Aorta (tissue), 5 donors: ENCODE measurements at places on chromosomes 1 and 21. TPM values are rescaled to one million over a fixed set of nuclear protein-coding genes. Genes with fewer than 3 reads are reported as not detected.

DNA sequence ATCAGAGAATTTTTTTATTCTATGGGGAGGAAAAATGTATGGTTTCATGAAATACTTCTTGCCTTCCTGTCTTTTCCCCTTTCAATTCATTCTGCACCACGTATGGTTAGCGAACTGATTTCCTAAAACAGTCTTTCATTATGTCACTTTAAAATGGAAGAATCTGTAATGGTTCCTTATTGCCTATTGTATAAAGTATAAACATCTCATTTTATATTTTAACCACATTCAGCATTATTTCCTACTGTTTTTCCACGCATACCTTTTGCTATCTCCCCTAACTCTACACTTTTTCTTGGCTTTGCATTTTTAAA lies 232.3 kb upstream of the B3GALT2 start:
- H3K4me3 ChIP-seq = peak overlapping the region; percentile 58
- no peak overlapping the region for H3K27ac ChIP-seq

DNA sequence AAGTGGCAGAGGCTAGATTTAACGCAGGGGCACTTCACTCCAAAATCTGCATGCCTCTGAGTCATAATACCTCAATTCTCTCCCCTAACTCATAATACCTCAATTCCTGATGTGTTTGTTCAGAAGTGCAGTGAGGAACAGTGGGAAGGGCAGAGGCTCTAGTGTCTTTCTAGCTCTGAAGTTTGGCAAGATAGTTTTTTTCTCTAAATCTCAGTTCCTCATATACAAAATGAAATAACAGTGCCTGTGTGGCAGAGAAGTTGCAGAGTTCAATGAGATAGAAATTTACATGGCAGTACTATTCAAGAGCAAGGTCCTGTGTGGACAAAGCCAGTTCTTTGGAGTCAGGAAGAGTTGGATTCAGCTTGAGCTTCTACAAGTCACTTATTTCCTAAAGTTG lies 9.8 kb downstream of the JUN start:
- no peak overlapping the region for H3K4me3 ChIP-seq
- DNase-seq = no peak
- H3K36me3 ChIP-seq = no peaks in the 10 kb centered on the region
- peaks cover 3% of the 10 kb centered on the region for H3K4me1 ChIP-seq
- peak overlapping the region; percentile 51 for H3K27ac ChIP-seq
- H3K27me3 ChIP-seq = no peaks in the 10 kb centered on the region

- H3K4me3 ChIP-seq = no peak overlapping the region
- no peak overlapping the region for H3K27ac ChIP-seq
- H3K36me3 ChIP-seq = no peaks in the 10 kb centered on the region
- H3K4me1 ChIP-seq = no peaks in the 10 kb centered on the region
Observed at GRCh38 chr1:19926296-19927129, 3.1 kb upstream of the PLA2G2E start.

DNA sequence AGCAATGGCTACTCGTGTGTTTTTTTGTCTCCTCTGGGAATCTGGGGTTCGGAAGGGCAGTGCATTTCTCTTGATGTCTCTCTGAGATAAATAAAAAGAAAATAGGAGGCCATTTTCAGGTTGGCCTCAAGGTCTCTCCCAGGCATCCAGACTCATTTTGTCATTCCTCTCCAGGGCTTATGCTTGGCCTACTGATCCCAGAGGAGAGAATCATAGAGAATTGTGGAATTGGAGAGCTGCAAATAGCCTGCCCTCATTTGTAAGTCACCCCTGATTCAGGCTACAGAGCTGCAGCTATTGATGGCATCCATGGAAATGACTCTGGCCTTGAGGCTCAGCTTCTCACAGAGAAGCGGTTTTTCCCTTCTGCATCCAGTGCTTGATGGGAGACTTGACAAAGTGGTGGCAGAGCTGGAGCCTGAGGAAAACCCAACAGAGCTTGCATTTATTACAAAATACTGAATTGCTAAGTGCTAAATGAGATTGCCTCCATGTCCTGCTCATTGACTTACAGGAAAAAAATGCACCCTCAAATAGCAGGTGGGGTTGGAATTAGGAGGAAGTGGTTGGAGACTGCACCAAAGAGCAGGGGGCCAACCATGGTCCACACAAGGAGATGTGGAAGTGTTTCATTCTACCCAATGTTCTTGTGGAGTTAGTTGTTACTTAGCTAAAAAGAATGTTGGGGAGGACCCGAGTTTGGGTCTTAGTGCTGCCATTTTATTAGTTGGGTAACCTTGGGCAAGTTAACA lies 140.4 kb downstream of the S1PR1 start:
- H3K27me3 ChIP-seq = no peaks in the 10 kb centered on the region
- H3K4me1 ChIP-seq = no peaks in the 10 kb centered on the region
- no peaks in the 10 kb centered on the region for H3K36me3 ChIP-seq
- no peak overlapping the region for H3K4me3 ChIP-seq

The FCRL6 gene
- total RNA-seq = 1.7 TPM

GRCh38 chr1:158011714-158012113 lies 18.3 kb downstream of the KIRREL1 start:
- DNase-seq = no peak
- H3K4me1 ChIP-seq = peaks cover 17% of the 10 kb centered on the region
- H3K27me3 ChIP-seq = no peaks in the 10 kb centered on the region
- H3K27ac ChIP-seq = peak overlapping the region; percentile 99
- H3K36me3 ChIP-seq = no peaks in the 10 kb centered on the region
- no peak overlapping the region for H3K4me3 ChIP-seq

GRCh38 chr1:87826681-87827251 lies 498.1 kb downstream of the LMO4 start:
- no peak overlapping the region for H3K27ac ChIP-seq
- DNase-seq = peak; percentile 66
- no peaks in the 10 kb centered on the region for H3K36me3 ChIP-seq
- no peaks in the 10 kb centered on the region for H3K27me3 ChIP-seq
- H3K4me3 ChIP-seq = no peak overlapping the region

DNA sequence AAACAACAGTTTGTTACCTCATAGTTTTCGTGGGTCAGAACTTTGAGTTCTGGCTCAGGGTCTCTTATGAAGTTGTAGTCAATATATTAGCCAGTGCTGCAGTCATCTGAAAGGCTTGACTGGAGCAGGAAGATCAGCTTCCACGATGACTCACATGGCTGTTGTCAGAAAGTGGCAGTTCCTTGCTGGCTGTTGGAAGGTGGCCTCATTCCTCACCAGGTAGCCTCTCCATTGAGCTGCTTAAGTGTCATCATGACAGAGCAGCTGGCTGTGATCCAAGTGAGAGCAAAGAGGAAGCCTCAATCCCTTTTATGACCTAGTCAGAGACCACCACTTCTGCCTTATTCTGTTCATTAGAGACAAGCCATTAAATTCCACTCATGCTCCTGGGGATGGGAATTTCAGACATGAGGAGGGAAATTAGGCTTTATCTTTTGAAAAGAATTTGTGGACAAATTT lies 5.6 kb downstream of the OSBPL9 start:
- no peaks in the 10 kb centered on the region for H3K36me3 ChIP-seq
- no peak overlapping the region for H3K27ac ChIP-seq
- peak; percentile 61 for DNase-seq

- DNase-seq = no peak
- H3K27ac ChIP-seq = no peak overlapping the region
- H3K4me3 ChIP-seq = no peak overlapping the region
Observed at GRCh38 chr1:53020588-53020987, 41.4 kb upstream of the PODN start.

DNA sequence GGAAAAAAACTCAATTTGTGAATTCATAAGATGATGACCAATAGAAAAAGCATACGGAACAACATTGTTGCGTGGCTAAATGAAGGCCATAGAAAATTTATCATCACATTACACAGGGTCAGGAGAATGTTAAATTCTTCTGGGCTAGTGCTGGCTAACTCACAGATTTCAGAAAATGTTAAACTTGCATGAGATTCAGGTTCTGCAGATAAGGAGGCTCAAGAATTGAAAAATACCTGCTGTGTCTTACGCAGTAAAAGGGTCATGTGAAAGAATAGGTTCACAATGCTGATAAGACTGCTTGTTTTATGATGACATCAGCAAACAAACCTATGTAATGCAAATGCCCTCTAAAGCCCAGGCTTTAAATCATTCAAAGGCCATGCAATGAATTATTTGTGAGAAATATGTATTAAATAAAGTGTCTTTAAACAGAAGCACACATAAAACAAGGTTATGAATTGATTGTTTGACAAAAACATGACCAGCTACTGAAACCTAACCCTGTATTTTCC lies 378.8 kb downstream of the USP25 start:
- H3K4me3 ChIP-seq = no peak overlapping the region
- no peaks in the 10 kb centered on the region for H3K4me1 ChIP-seq
- H3K36me3 ChIP-seq = no peaks in the 10 kb centered on the region
- H3K27me3 ChIP-seq = no peaks in the 10 kb centered on the region

DNA sequence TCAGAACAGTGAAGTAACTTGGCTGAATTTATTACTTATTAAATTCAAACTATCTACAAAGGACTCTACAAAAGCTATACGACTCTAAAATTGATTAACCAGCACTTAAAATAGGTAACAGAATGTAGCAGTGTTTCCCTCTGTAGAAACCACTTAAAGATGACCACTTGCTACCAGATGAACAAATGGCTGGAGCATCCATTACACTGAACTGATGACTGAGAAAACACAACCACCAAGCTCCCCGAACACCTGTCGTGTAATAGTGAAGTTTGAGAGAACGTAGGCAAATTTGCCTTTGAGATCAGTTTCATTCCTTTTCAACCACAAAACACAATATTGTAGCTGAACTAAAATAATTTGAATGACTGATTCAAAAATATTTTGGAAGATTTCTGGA lies 226.7 kb downstream of the KCNT2 start:
- DNase-seq = no peak
- no peaks in the 10 kb centered on the region for H3K27me3 ChIP-seq
- H3K4me1 ChIP-seq = no peaks in the 10 kb centered on the region
- no peaks in the 10 kb centered on the region for H3K36me3 ChIP-seq
- H3K27ac ChIP-seq = no peak overlapping the region

The IL22RA1 gene
- total RNA-seq = 0.23 TPM

The GUCA2A gene
- total RNA-seq = not detected

- H3K27ac ChIP-seq = no peak overlapping the region
- H3K4me1 ChIP-seq = peaks cover 2% of the 10 kb centered on the region
- no peak overlapping the region for H3K4me3 ChIP-seq
Observed at GRCh38 chr1:93411000-93411399, 36.9 kb upstream of the FNBP1L start.

- peak overlapping the region; percentile 36 for H3K27ac ChIP-seq
- peaks cover 15% of the 10 kb centered on the region for H3K4me1 ChIP-seq
- peaks cover 5% of the 10 kb centered on the region for H3K36me3 ChIP-seq
- H3K4me3 ChIP-seq = no peak overlapping the region
- no peak for DNase-seq
- no peaks in the 10 kb centered on the region for H3K27me3 ChIP-seq
Observed at GRCh38 chr1:8016210-8016894, 9.8 kb downstream of the ERRFI1 start.

The GPR157 gene
- 7.1 TPM for total RNA-seq

- no peak overlapping the region for H3K4me3 ChIP-seq
- H3K27ac ChIP-seq = no peak overlapping the region
- H3K4me1 ChIP-seq = no peaks in the 10 kb centered on the region
Observed at GRCh38 chr1:179590671-179591070, 961 bp upstream of the TDRD5 start.

- H3K27me3 ChIP-seq = no peaks in the 10 kb centered on the region
- no peak overlapping the region for H3K27ac ChIP-seq
- DNase-seq = no peak
- no peak overlapping the region for H3K4me3 ChIP-seq
Observed at GRCh38 chr1:18376661-18377060, 104.1 kb upstream of the KLHDC7A start.

- no peak for DNase-seq
- peaks cover 4% of the 10 kb centered on the region for H3K36me3 ChIP-seq
- no peaks in the 10 kb centered on the region for H3K4me1 ChIP-seq
- H3K4me3 ChIP-seq = no peak overlapping the region
- H3K27ac ChIP-seq = no peak overlapping the region
Observed at GRCh38 chr1:193102662-193103061, 2.6 kb downstream of the GLRX2 start.

DNA sequence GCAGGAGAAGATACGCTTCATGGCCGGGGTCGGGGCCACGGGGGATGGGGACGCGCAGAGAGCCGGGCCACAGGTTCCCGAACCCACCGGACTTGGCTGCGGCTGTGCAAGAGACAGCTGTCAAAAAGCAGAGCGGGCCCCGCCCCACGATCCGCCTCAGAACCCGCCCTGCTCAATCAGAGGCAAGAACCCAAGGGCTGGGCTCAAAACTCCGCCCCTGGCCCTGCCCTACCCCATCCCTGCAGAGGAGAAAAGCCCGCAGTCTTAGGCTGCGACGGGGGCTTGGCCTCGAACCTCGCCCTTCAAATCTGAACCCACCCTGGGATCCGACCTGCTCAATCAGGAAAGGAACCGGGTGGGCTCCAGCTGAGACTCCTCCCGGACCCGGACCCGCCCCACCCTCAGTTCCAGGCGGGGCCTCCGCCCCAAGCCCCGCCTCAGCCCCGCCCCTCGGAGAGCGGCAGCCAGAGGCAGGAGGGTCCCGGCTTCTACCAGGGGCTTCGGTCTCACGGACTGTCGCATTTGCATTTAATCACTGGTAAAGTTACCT lies at the start of gene ANKRD35:
Gene ANKRD35 (minus strand): TSS at position 129 of the 550 bp plus-strand sequence. CDS start 108 bp downstream, at position 21.
- no peaks in the 10 kb centered on the region for H3K36me3 ChIP-seq
- no peak within 1 kb of the TSS for H3K27ac ChIP-seq
- no peaks in the 10 kb centered on the region for H3K27me3 ChIP-seq
- H3K4me3 ChIP-seq = peak within 1 kb of the TSS; percentile 87
- no peaks in the 10 kb centered on the region for H3K4me1 ChIP-seq
- peak; percentile 95 for DNase-seq

The GPR89A gene
- total RNA-seq = 16.5 TPM

The CBR1 gene
- 45.9 TPM for total RNA-seq

GRCh38 chr1:202229376-202229775 lies 35.8 kb downstream of the LGR6 start:
- no peaks in the 10 kb centered on the region for H3K4me1 ChIP-seq
- peaks cover 10% of the 10 kb centered on the region for H3K36me3 ChIP-seq
- no peak overlapping the region for H3K27ac ChIP-seq
- DNase-seq = no peak
- no peaks in the 10 kb centered on the region for H3K27me3 ChIP-seq
- H3K4me3 ChIP-seq = no peak overlapping the region

The PTPN14 gene
- total RNA-seq = 50.5 TPM

The CD2 gene
- 4.3 TPM for total RNA-seq

DNA sequence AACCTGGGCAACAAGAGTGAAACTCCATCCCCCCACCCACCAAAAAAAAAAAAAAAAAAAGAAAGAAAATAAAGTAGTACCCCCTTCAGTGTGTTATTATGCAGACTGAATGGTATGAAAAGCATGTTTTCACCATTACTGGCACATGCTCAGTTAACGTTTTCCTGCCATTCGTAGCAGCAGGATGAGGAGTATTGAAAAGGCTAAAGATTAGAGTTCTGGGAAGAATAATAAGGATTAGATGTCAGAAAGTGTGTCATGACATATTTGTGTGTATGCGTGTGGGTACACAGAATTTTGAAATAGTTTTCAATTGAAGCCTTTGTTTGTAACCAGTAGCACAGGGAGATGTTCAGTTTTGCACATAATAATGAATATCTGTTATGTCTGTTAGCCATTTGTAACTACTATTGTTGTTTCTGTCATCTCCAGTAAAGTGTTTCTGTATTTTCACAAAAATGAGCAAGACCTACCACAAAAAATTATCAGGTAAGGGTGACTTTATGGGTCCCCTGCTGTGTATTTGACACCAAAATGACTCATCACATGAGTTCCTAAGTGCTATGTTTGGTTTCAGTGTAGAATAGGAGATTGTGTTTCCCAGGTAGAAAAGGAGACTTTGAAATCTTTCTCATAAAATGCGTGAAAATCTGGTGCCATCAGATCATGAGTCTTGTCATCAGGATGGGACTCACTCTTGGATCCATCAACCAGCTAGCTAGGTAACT lies 358.9 kb downstream of the DISC1 start:
- no peak overlapping the region for H3K27ac ChIP-seq
- no peaks in the 10 kb centered on the region for H3K36me3 ChIP-seq
- no peaks in the 10 kb centered on the region for H3K4me1 ChIP-seq
- H3K4me3 ChIP-seq = no peak overlapping the region
